ENCODE measurements at places on chromosomes 6 and 20.
A peak's percentile ranks its signal among the peaks of the same experiment; 100 is the strongest.

- DNase-seq = no peak
These were observed 35.2 kb upstream of the IYD start for GRCh38 chr6:150333585-150333941.

GRCh38 chr6:89887452-89888137 is 6.7 kb upstream of the GJA10 start:
- no peak for DNase-seq

- DNase-seq = no peak
These were observed 620.4 kb upstream of the MANEA start for GRCh38 chr6:94956910-94957309.

DNA sequence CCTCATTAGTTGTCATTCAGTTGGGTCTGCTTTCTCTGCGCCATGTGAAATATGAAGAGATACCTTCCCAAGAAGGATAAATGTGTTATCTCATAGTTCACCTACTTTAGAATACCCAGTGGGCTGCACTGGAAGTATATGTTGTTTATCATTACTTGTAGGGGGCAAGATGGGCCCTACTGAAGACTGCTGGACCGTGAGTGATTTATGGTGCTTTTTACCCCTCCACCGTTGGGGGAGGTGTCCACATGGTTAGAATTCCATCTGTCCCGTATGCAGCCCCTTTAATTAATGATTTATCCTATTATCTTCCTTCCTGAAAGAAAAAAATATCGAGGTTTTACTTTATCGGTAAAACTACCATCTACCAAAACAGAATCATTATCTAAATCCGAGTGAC is 97.0 kb downstream of the TSHZ2 start:
- DNase-seq = no peak

DNA sequence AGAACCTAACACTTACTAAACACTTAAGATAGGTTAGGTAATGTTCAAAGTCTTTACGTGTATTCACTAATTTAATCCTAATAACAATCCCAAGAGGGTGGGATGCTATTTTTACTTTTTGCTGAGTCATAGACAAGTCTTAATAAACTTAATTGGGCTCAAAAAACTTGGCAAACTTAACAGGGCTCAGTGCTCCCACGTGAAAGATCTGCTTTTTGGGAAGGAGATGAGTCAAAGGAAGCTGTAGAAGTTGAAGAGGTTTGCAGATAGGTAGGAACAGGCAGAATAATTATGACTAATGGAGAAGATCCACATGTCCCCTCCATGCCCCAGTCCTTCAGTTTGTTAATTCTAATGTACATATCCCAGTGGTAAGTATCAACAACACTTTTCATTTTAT is 44.5 kb upstream of the STMND1 start:
- no peak for DNase-seq

DNA sequence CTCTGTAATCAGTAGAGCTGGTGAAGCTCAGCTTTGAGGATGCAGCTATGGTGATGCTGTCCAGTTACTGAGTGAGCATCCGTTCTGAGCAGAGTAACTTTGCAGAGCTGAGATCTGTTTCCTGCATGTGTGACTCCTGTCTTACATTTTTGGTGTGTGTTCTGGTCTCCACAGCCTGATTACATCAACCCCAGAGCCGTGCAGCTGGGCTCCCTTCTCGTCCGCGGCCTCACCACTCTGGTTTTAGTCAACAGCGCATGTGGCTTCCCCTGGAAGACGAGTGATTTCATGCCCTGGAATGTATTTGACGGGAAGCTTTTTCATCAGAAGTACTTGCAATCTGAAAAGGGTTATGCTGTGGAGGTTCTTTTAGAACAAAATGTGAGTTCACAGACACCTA is 81.6 kb downstream of the FAM120B start:
- DNase-seq = peak; percentile 73

DNA sequence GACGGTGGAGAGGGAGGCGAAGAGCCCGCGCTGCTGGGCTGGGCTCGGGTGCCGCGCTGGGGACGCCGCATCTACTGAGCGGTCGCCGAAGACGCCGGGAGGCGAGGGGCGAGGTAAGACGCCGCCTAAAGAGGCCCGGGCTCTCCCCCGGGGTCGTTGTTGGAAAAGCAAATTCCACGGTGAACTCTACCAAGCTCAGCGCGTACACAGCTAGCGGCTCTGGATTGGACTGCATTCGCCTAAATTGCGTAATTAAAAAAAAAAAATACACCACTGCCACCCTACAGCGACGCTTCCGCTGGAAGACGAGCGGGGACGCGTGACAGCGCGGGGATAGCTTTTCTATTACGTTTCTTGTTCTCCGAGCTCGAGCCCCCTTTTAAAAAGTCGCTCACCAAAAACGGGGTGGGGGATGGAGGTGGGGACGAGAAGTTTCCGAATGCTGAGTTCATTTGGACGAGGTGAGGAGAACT is 92.0 kb upstream of the PRDM1 start:
- peak; percentile 39 for DNase-seq

GRCh38 chr20:38501858-38502436 is 29.3 kb downstream of the RALGAPB start:
- no peak for DNase-seq
